Ovary (tissue), 10 donors: ENCODE measurements at places on chromosomes 12 and 14. TPM values are rescaled to one million over a fixed set of nuclear protein-coding genes. Genes with fewer than 3 reads are reported as not detected.

DNA sequence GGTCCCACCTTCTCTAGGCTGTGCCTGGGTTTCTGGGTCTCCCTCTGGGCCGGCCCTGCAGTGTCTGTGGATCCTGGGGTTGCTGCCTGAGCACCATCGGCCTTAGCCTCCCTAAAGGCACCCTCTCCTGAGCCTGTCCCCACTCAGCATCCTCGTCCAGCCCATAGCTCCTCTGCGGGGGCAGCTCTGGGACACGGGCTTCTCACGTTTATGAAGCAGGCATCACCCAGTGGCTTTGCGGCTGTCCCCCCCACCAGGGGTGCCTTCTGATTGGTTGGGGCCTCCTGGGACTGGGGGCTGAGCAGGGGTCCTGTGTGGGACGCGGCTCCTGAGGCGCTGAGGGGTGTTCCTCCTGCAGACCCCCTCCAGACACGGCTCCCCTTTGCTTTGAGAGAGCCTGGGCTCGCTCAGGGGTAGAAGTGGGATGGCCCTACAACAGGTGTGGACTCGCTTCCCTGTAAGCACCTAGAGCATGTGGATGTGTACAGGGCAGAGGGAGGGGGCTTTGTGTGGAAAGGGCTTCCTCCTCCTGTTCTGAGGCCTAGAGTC is 10.7 kb downstream of the ULK1 start:
- no peak for DNase-seq

DNA sequence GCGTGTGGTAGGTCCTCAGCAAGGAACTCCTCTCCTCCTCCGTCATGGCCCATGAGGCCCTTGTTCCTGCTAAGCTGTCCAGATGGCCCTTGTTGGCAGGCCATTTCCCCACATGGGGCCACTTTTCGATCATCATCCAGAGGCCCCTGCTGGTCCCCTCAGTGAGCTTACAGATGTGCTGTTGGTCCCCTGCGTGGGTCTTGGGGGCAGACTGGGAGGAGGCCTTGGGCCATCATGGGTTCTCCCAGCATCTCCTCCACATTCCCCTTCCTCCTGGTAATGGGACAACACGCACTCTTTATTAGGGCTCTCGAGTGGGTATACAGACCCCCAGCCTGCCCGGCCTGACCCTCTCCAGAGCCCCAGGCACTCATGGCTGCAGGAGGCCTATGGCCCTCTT is 114.7 kb downstream of the BEGAIN start:
- DNase-seq, result no peak

DNA sequence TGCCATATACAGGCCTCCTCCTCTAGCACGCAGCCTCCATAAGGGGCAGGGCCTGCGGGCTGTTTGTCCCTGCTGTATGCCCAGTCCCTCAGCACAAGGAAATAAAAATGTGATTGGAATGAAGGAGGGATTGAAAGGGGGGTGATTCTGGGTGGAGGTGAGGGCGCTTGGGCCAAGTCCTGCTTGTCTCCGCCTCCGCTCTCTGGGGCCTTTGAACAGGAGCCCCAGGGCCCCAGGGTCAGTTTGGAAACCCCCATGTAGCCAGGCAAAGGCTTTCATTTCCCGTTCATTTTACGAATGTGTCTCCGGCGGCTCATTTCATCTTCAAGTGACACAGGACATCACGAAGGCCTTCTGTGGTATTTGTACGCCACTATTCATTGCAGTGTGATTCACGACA is 4.5 kb upstream of the CACNA2D4 start:
- no peak for DNase-seq

DNA sequence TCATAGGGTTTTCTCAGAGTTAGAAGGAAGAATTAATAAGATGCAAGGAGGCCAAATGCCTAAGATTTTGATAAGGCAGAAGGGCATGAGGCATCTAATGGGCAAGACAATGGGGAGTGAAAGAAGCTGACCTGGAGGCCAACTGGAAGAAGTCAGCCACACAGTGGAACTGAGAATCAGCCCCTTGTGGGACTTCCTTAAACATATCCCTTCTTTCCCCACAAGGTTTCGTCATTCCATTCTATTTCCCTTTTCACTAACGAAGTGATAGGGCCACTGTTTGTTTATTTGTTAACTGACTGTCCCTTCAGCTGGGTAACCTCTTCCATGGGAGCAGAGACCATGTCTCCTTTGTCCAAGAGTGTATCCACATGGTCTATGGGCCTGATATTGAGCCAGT is 86.2 kb downstream of the HELB start:
- no peak for DNase-seq

- DNase-seq, result no peak
Observed at GRCh38 chr12:93621986-93622385, 49.5 kb downstream of the SOCS2 start.

- no peak for DNase-seq
Observed at GRCh38 chr12:73308079-73308478, 1035.9 kb downstream of the TRHDE start.

- peak; percentile 31 for DNase-seq
Observed at GRCh38 chr12:106140223-106140986, 1.7 kb upstream of the NUAK1 start.

DNA sequence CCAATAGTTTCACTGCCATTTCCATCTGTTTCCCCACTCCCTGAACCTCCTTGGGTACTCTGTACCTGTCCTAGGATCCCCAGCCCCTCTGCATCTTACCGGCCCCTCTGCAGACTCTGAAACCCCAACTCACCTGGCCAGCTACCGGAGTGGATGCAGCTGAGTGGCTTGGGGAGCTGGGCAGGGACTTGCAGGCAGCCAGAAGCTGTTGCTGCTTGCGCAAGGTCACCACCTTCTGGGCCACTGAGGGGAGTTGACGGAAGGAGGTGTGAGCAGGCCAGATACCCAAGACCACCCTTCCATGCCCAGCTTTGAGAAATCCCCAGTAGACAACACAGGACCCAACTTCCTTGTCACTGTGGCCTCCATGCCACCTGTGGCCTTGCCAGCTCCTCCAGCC is 6.3 kb downstream of the AGAP2 start:
- no peak for DNase-seq

The COPS7A gene
- total RNA-seq, result 36.4 TPM

DNA sequence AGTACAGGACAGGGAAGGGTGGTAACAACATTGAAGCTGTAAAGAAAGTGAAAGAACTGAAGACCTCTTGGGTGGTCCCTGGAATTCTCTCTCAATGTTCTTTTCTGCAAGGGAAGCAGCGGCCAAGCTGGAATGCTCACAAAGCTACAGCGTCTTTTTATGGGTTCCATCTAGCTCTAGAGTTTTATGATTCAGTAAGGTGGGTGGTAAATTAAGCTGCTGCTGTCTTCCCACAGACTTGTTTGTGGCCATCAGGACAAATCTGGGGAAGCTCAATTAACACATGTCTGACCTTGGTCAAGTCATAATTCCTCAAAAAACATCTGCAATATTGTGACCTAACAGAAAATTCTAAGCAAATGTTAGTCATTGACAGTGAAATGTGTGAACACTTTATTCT is 139.1 kb downstream of the MED13L start:
- no peak for DNase-seq

DNA sequence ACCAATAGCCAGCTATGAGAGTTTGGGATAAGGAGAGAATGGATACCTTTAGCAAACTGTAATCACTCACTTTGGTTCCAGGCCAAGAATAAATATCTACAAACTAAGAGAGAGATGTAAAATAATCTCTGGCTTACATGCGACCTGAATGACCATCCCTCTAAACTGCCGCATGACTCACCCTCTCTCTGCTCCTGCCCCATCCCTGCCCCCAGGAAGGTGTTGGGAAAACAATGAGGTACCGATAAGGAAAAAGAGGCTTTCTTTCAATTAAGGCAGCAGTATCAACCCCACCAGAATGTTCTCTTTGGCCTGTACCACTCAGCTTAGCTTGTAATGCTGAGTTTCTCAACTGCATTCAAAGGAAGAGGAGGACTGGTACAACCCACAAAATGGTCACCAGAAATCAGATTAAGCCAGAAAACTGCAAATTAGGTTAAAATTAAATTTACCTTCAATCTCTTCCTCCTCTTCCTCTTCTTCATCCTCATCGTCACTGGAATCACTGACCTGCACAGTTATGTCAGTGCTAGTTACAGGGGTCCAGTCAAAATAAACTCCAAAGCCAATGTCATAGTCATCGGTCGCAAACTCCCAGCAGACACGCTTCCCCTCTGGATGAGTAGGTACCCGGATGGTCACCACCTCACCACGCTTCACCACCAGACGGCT is 22.0 kb downstream of the GSTZ1 start:
- DNase-seq, result no peak

The CLEC2A gene
- total RNA-seq, result not detected

DNA sequence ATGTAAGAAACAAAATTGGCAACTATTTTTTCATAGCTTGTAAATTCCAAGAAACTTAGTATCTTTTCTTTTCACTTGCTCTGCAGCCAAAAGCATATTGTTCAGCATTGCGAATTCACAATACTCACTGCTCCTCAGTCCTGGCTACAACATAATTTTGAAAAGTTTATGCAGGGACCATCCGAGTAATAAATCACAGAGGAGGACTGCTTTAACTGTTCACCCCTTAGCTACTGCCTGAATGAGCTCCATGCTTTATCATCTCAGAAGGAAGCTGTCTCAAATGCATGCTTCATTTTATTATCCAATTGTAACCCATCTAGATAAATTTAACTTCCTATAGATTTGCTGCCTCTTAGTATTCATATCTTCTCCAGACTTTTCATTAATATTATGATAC is 827.8 kb downstream of the DIO2 start:
- DNase-seq, result no peak

DNA sequence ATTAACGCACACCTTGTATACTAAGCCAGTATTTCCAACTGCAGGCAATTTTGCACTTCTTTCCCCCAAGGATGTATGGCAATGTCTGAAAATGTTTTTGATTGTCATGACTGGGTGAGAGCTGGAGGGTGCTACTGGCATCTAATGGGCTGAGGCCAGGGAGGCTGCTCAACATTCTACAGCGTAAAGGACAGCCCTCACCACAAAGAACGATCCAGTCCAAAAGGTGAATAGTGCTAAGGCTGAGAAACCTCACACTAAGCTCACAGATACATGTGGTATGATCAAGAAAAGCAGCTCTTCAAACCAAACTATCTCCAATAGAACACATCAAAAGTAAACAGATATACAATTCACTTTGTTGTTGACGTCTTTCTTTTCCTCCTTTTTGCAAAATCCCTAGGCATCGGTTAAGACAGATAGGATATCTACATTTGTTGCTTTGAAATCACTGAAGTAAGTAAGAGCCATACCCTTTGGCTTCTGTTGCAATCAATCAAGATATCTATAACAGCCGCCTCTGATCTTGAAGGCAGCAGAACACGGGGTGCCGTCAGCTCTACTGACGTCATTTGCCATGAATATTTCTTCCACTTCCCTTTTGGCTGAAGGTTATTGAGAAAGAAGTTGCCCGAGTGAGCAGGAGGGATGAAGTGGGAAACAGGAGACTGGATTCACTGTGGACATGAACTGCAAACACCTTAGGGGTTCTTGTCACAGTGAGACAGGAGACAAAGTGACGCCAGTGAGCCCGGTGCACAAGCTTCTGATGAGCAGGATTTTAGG is 218.3 kb downstream of the FOXN3 start:
- DNase-seq, result no peak

DNA sequence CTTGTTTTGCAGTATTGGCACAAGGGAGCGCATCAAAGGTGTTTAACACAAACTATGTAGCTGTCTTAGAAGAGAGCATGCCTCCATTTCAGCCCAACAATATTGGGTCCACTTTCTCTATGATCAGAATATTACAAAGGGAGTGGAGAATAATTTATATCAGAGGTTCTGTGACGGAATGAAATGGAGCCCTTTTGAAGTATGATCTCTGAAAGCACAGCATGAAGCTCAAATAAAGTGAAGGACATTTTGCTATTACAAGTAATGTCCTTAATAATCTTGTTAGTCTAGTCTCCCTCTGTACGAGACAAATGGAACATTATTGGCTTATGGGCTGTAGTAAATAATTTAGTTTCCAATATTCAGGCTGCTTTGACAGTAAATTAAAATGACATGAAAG is 302.7 kb downstream of the NPAS3 start:
- DNase-seq, result no peak

DNA sequence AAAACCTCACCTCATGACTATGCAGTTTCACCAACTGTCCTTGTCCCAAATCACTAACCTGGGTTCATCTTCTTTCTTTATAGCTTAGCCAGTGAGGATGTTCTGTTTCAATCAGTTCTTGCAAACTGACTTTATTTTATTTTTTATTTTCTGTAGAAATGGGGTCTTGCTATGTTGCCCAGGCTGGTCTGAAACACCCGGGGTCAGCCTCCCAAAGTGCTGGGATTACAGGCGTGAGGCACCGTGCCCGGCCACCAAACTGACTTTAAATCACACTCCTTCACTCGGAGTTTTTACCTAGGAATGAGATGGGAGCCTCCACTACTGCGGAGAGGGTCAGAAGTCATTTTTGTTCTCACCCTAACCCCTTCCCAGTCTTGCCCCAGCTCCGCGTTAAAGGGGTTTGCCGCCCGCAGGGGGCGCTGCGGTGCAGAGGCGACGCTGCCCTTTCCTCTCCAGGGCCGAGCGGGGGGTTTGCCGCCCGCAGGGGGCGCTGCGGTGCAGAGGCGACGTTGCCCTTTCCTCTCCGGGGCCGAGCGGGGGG is 7.0 kb upstream of the B4GALNT3 start:
- DNase-seq, result no peak

GRCh38 chr12:69115951-69116350 is 123.4 kb upstream of the CPSF6 start:
- no peak for DNase-seq

GRCh38 chr14:75673345-75674035 is 12.4 kb downstream of the TTLL5 start:
- no peak for DNase-seq

GRCh38 chr14:22822016-22822570 is 6.9 kb upstream of the SLC7A7 start:
- DNase-seq, result no peak

DNA sequence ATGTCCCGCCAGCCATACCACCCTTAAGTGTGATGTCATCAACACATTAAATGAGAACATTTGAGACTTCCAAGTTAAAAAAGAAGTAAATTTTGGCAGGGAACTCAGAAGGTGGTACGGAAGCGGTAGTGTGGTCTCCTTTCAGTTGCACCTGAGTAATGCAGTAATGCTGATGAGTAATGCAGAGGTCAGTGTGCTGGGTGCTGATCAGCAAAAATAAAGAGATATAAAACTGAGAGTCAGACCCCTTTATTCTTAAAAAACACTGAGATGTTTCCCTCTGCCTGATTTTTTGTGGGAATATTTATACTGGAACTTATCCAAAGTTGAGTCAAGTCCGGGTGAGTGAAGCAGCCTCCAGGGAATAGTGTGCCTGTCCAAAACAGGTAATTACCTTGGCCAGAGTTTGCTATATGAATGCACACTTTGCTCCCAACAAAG is 370.6 kb upstream of the PRICKLE1 start:
- no peak for DNase-seq
